ENCODE measurements at places on chromosomes 3 and 15.

- DNase-seq, result no peak
Observed at GRCh38 chr3:114022145-114022802, 34.1 kb downstream of the CCDC191 start.

GRCh38 chr3:1903111-1903510 is 195.6 kb upstream of the CNTN4 start:
- no peak for DNase-seq

DNA sequence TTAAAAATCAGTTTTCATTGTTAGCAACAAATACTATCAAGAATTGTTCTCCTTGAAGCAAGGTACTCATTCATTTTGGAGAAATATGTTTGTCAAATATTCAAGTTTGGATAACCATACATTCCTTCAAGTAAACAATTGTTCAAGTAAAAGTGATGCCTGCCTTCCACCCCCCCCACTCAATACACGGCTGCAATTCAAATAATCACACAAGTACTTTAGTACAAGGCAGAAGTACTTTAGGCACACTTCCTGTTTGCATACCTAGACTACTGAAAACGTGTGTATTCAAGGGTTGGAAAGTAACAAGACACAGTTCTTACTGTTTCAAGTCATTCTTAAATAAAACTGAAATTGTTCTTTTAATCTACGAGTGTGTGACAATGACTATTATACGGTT is 45.4 kb downstream of the TJP1 start:
- DNase-seq, result no peak

DNA sequence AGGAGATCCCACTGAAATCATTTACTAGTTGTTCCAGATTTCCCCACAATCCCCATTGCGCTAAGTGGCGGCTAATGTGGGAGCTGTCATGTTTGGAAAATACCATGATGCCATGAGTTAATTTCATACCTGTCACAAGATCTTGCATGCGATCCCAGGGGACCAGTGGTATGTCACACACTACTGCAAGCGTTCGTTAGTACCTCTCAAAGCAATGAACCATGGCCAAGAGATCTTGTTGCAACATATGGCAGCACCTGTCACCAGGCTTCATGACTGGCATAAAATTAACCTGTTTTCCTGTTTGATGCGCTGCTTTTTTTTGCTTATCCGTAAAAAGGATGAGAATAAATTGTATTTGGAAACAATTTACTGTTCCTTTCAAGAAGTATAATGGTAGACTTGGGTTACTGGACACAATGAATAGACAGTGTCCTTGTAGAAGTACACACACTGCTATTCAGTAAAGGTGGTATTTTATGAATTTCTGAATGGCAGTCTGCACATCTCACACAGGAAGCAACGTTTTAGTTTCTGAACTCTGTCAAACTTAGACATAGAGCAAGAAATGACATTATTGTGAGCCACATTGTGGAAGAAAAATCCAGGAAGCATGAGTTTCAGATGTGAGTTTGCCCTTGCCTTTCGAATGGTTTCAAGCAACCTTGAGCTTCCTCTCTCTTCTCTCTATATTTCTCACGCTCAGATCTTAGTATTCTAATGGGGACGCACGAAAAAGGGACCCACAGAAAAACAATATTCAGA is 81.9 kb downstream of the CHL1 start:
- no peak for DNase-seq

- no peak for DNase-seq
Observed at GRCh38 chr15:53910236-53910849, 67.9 kb upstream of the UNC13C start.

GRCh38 chr3:52531860-52532516 is 1.7 kb downstream of the NT5DC2 start:
- DNase-seq, result peak; percentile 83

All from mesenteric fat pad (tissue), 1 donor.